Renal pelvis (tissue), 12 donors: ENCODE measurements at places on chromosomes 16 and 17. TPM values are rescaled to one million over a fixed set of nuclear protein-coding genes. Genes with fewer than 3 reads are reported as not detected.

DNA sequence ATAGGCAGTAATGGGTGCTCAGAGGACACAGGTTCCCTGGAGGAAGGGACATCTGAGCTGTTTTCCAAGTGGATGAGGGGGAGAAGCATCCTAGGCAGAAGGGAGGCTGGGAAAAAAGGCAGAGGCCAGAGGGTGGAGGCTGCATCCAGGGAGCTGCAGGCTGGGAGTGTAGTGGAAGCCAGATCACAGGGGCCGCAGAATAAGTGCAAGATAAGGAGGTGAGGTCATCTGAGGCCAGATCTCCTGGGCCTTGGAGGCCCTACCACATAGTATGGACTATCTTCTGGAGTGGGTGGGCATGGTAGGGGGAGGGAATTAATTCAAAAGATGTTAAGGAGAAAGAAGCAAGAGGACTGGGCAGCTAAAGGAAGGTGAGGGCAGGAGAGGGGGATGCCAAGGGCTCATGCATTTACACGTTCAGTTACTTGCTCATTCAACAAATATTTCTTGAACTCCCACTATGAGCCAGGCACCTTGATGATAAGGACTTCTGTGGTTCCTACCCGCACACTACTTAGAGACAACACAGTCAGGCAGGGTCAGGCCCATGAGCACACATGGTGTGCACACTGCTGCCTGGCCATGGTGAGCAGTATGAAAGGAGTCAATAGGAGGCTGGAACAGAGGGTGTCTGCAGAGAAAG, 2.4 kb upstream of the RIPOR1 start:
- no peak for DNase-seq

GRCh38 chr17:74430385-74430705, 1.5 kb upstream of the GPRC5C start:
- DNase-seq, result no peak

GRCh38 chr16:1916640-1916990, 1.6 kb downstream of the HS3ST6 start:
- no peak for DNase-seq

DNA sequence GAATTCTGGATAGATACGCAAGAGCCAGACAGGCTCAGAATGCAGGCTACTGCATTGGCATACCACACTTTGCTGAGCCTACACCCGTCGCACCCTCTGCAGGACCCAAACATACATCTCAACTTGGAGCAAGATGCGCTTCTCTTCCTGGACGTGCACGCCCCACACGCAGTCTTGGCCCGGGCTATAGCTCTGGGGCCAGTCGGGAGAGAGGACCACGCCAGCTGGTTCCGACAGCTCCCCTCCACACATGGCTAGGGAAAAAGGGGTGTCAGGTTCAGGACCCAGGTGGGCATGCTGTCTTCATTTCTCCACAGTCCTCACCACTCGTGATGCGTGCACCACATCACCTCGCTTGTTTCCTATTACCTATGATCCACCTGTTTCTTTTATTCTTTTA, 15.1 kb upstream of the CDIPT start:
- DNase-seq, result no peak

TMEM88 gene
- 26.0 TPM for polyA plus RNA-seq

DNA sequence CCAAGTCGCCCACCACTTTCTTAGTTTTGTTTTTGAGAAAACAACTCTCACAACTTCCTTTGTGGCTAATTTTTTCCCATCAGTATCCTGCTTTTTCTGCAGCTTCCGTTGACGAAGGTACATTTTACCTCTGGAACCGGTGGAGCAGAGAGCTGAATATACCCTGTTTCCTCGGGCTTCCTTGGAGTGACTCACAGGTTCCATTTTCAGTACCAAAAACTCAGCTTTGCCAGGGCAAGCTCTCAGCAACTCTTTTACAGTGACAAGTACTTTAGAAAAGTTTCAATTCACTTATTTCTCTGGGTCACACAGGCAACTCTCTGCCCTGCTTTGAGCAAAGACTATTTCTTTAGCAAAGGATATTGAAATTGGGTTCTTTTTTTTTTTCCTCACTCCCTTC, 318.9 kb downstream of the SNX29 start:
- DNase-seq, result no peak

- DNase-seq, result no peak
These were observed 25.3 kb upstream of the PRM1 start for GRCh38 chr16:11306381-11306780.

GRCh38 chr17:51888816-51889215, 269.7 kb downstream of the CA10 start:
- no peak for DNase-seq

HSD11B2 gene
- polyA plus RNA-seq, result 44.9 TPM

KRTAP3-2 gene
- not detected for polyA plus RNA-seq

GRCh38 chr17:75124041-75124818, 7.3 kb downstream of the NT5C start:
- no peak for DNase-seq

IRX6 gene
- 7.0 TPM for polyA plus RNA-seq
